ENCODE measurements at places on chromosomes 12 and 14. TPM values are rescaled to one million over a fixed set of nuclear protein-coding genes. Genes with fewer than 3 reads are reported as not detected.
A peak's percentile ranks its signal among the peaks of the same experiment; 100 is the strongest.

GRCh38 chr14:22070119-22070982 lies 396.7 kb upstream of the OR4E1 start:
- H3K36me3 ChIP-seq: no peaks in the 10 kb centered on the region
- no peaks in the 10 kb centered on the region for H3K4me1 ChIP-seq
- H3K27me3 ChIP-seq: peaks cover 2% of the 10 kb centered on the region
- no peak overlapping the region for H3K4me3 ChIP-seq
- DNase-seq: no peak

DNA sequence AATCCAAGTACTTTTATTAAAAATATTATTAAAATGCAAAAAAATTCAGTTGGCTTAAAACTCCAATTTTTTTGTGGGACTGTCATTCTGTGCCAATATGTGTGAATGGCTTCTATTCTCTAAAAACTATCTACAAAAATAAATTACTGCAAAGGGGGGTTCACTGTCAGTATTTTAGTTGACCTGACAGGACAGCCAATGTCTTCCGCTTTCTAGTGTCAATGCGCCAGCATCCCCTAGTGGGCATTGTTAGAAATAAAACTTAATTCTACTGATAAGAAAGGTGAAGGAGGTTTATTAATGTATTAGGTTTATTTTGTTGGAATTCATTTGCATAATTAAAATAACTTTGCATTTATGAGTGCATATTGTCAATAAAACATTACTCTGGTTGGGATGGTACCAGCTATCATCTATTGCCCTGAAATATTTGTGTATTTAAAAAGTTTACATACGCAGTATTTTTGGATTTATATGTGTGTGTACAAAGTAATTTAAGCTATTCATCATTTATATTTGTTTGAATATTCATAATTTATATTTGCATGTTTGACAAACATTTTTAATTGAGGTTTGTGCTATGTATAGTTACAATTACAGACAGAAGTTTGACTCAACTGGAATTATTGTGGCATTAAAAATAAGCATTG lies 527.2 kb downstream of the FLRT2 start:
- no peaks in the 10 kb centered on the region for H3K4me1 ChIP-seq
- H3K4me3 ChIP-seq: no peak overlapping the region
- no peak overlapping the region for H3K27ac ChIP-seq
- H3K27me3 ChIP-seq: no peaks in the 10 kb centered on the region

DNA sequence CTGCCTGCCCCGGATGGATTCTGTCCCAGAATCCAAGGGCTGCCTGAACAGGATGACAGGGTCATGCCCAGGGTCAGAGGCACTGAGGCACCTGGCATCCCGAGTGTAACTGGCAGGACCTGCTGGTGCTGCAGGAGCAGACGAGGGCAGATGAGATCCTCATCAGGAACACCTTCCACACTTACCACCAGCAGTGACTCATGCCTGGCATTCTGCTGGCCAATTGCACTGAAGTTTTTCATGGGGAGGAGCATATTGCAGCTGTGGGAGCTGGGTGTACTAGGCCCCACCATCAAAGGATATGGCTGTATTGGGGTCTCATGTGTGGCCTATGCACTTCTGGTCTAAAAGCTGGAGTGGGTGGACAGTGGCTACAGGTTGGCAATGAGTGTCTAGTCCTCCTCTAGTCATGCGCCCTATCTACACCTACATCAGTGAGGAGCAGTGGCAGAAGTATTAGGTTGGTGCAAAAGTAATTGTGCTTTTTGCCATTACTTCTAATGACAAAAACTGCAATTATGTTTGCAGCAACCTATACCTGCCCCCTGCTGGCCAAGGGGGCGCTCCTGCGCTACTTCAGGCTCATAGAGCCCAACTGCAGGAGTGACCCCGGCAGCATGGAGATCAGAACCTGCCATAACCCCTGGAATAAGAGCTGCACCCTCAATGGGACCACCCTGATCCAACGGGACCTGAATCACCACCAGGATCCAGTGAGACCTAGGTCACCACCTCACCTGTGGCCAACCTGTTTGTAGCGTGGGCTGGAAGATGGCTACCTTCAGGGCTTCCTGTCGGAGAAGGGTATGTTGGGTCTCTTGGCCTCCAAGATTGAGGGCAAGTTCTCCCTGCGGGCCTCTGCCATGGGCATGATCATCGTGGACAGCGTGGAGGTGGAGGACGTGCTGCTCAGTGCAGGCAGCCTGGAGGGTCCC lies 8.0 kb upstream of the C12orf42 start:
- no peak overlapping the region for H3K27ac ChIP-seq
- H3K4me1 ChIP-seq: no peaks in the 10 kb centered on the region
- H3K36me3 ChIP-seq: no peaks in the 10 kb centered on the region
- DNase-seq: no peak
- no peaks in the 10 kb centered on the region for H3K27me3 ChIP-seq

DNA sequence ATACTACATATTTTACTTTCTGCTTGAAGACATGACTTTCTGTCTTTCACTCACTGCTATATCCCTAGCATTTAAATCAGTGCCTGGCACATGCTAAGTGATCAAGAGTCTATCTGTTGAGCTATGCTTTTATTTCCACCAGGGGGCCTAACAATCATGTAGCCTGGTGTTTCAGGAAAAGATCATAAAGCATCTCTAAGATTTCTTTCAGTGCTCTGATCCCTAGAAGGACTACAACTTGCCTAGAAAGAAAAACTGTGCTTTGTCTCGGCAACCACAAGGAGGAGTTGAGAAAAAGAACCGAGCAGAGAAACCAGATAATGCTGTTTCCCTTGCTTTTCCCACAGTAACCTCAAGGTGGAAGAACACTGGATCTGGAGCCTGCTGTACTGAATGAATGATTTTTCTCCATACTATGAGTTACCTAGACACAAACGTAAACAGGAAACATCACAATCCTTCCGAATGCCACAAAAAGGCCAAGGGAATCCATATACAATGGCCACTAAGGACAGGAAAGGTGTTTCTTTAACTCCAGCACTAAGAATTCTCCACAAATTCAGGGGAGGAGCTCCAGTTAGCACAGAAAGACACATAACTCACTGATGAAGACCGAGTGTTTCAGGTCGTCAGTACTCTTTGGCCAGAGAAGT lies 1.2 kb downstream of the CRY1 start:
- H3K36me3 ChIP-seq: no peaks in the 10 kb centered on the region
- H3K27ac ChIP-seq: peak overlapping the region; percentile 100
- H3K4me3 ChIP-seq: peak overlapping the region; percentile 82
- no peaks in the 10 kb centered on the region for H3K4me1 ChIP-seq
- H3K27me3 ChIP-seq: no peaks in the 10 kb centered on the region

- H3K36me3 ChIP-seq: no peaks in the 10 kb centered on the region
- no peaks in the 10 kb centered on the region for H3K27me3 ChIP-seq
- H3K27ac ChIP-seq: no peak overlapping the region
Observed at GRCh38 chr12:13530966-13531365, 334.4 kb downstream of the EMP1 start.

DNA sequence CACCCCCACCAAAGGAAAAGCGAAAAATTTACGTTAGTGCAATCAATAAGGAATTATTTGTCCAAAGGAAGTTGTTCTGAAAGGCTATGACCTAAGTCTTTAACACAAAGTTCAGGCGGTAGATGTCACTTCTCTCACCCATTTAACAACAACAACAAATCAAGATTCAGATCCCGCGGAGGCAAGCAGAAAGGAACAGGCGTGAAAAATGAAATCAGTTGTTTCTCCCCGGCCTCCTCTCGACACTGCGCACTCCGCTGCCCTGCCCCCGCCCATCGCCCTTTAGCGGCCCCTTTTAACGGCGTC lies 1.4 kb downstream of the DENND5B start:
- no peaks in the 10 kb centered on the region for H3K27me3 ChIP-seq
- peak overlapping the region; percentile 99 for H3K27ac ChIP-seq
- no peaks in the 10 kb centered on the region for H3K36me3 ChIP-seq
- peaks cover 2% of the 10 kb centered on the region for H3K4me1 ChIP-seq

- H3K4me3 ChIP-seq: peak overlapping the region; percentile 49
- no peak for DNase-seq
- no peaks in the 10 kb centered on the region for H3K36me3 ChIP-seq
- no peaks in the 10 kb centered on the region for H3K4me1 ChIP-seq
- no peak overlapping the region for H3K27ac ChIP-seq
Observed at GRCh38 chr12:56864318-56864717, 69.9 kb downstream of the SDR9C7 start.

- no peaks in the 10 kb centered on the region for H3K36me3 ChIP-seq
- no peak for DNase-seq
Observed at GRCh38 chr14:50044042-50044651, 72.2 kb downstream of the VCPKMT start.

- H3K27ac ChIP-seq: no peak overlapping the region
- no peaks in the 10 kb centered on the region for H3K4me1 ChIP-seq
- DNase-seq: no peak
- no peaks in the 10 kb centered on the region for H3K36me3 ChIP-seq
Observed at GRCh38 chr12:73053893-73054292, 781.7 kb downstream of the TRHDE start.

DNA sequence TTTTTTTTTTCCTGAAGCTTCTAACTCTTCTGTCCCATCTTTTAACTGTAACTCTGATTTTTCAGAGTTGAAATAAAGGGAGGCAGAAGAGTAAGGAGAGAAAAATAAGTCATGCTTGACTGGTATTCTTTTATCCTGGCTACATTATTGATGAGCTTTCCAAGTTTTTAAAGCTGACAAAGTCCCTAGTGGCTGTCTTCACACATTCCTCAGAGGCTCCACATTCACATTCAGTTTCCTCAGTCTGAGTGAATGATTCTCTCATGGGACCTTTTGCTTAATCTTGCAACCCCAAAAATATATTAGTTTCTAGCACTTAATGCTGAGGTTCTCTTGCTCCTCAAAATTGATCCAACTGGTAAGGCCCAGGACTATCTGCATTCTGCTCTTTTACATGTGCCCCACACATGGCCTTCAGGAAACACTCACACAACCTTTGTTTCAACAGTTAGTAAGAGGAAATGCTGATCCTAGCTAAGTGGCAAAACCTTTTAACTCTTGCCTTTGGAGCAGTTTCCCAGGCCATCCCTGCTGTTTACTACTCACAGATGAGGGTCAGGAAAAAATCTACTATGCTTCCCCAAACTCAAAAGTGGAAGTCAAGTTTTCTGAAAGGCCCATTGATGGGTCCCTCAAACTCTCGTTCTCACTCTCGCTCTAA lies 61.7 kb upstream of the SLC6A15 start:
- H3K27me3 ChIP-seq: no peaks in the 10 kb centered on the region
- DNase-seq: no peak
- H3K27ac ChIP-seq: no peak overlapping the region
- H3K36me3 ChIP-seq: no peaks in the 10 kb centered on the region

- H3K36me3 ChIP-seq: no peaks in the 10 kb centered on the region
- no peak overlapping the region for H3K4me3 ChIP-seq
- no peak for DNase-seq
Observed at GRCh38 chr14:42715316-42715715, 1108.6 kb downstream of the LRFN5 start.

DNA sequence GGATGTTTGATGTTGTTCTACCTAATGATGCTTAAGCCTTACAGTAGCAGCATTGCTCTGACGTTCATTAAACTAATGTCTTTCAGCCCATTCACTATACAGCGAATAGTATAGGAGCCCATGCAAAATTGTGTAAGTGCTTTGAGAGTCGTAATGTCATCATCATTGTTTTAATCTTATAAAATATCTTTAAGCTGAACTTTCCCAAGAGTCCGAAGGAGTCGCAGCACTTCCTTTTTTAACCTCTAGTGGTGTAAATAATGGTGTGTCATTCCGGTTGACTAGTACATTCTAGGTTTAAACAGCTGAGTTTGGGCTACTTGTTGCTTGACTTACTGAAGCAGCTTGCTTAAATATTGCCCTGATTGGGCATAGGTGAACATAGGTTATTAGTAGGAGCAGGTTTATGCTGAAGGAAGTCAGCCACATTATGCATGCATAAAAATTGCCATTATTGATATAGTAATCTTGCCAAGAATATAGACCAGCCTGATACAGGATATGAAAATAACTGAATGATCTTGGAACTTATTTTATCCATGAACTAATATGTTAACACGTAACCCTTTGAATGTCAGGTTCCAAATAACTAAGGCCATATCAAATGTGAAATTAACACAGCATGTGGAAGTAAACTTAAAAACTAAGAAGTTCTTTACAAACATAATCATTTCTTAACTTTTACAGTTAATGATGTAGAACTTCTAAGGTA lies 2.6 kb downstream of the WNK1 start:
- peaks cover 45% of the 10 kb centered on the region for H3K4me1 ChIP-seq
- DNase-seq: no peak
- peak overlapping the region; percentile 23 for H3K27ac ChIP-seq
- H3K27me3 ChIP-seq: no peaks in the 10 kb centered on the region
- no peaks in the 10 kb centered on the region for H3K36me3 ChIP-seq

DNA sequence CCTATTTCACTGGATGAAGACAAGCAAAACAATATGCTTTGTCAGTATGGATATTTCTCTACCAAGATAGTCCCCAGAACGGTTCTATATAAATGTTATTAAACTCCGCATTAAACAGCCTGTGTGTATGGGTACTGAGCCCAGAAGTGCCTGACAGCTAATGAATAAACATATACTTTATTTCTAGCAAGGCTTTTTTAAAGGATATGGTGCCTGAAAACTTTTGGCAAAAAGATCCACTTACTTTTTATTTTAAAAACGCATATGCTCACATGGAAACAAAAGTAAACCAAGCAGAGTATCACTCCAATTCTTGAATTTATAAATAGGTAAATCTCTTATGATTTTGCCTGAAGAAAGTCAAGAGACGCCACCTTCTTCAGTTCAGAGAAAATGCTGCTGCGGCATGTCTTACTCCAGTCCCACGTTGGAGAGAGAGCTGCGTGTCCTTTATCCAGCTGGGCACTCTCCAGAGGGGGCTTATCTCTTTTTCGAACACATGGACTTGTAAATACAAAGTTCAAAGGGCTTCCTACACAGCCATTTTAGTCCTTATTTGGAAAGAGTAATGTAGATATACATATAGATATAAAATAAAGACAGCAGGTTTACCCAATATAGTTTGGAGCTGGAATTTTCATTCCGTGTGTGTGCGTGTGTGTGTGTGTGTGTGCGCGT lies 264.2 kb downstream of the ADAMTS20 start:
- H3K27me3 ChIP-seq: no peaks in the 10 kb centered on the region
- no peak overlapping the region for H3K27ac ChIP-seq
- H3K4me1 ChIP-seq: no peaks in the 10 kb centered on the region
- no peak for DNase-seq
- H3K4me3 ChIP-seq: no peak overlapping the region

IL22 gene
- not detected for total RNA-seq

SLC38A1 gene
- total RNA-seq: 10.7 TPM

KLRG1 gene
- total RNA-seq: 2.8 TPM

SERPINA1 gene
- total RNA-seq: 10,220 TPM

RERGL gene
- total RNA-seq: 0.67 TPM
